ENCODE measurements at places on chromosomes 12 and 14. TPM values are rescaled to one million over a fixed set of nuclear protein-coding genes. Genes with fewer than 3 reads are reported as not detected.

GRCh38 chr12:121741743-121742142 is 29.2 kb downstream of the TMEM120B start:
- no peak for DNase-seq

DNA sequence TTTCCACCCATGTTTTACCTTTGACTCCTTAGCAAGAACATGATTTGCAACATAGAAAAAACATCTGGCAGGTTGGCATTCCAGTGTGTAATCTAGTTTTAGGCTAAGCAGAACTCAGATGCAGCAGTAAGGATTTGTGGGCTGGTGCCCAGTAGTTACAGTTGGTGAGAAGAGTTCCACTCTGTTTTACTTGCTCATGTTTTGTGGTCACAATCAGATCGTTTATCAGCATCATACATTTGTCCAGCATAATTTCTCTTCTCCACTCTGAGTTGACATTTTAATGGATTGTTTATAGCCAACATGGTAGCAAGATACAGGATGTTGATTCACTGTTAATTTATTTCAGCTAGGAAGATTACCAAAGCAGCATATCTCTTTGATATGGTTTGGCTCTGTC is 120.0 kb downstream of the PDE6H start:
- no peak for DNase-seq

DNA sequence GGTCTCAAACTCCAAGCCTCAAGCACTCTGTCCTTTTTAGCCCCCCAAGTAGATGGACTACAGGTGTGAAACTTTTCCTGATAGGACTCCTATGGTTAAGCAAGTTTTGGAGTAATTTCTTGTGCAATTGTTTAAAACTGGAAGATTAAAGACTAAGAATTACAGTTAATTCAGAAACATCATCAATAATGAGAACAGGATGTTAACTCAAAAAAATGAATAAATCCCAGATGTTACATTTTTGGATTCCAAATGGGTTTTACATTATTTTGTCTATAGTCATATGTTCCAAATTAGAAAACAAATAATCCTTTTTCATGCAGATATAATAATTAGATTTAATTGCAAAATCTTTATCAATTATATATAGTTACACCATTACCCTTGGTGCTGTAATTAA is 24.4 kb upstream of the KITLG start:
- DNase-seq = no peak

DNA sequence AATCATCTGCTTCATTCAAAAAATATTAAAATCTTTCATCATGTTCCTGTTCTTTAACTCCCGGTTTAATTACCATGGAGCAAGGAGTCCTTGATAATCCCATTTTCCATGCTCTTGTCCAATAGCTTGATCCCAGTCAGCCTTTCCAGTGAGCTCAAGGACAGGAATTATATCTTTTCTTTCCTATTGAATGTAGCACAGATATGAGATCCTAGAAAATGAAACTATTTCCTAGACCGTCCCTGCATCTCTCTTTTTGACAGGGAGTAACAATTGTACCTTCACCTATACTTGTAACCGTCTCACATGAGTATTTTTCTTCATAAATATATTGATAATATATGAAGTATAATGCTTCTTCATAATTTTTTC is 35.6 kb downstream of the PIK3C2G start:
- no peak for DNase-seq

Gene SLC7A7
- 0.91 TPM for total RNA-seq

GRCh38 chr12:116524964-116525379 is 34.2 kb upstream of the MAP1LC3B2 start:
- DNase-seq = peak; percentile 42

GRCh38 chr14:22190411-22191191 is 398.4 kb downstream of the DAD1 start:
- DNase-seq = no peak

GRCh38 chr12:15020156-15020555 is 47.3 kb downstream of the PDE6H start:
- no peak for DNase-seq

Gene SSTR1
- 2.0 TPM for total RNA-seq

- DNase-seq = no peak
These were observed 2.9 kb downstream of the CDKN1B start for GRCh38 chr12:12720052-12720451.

DNA sequence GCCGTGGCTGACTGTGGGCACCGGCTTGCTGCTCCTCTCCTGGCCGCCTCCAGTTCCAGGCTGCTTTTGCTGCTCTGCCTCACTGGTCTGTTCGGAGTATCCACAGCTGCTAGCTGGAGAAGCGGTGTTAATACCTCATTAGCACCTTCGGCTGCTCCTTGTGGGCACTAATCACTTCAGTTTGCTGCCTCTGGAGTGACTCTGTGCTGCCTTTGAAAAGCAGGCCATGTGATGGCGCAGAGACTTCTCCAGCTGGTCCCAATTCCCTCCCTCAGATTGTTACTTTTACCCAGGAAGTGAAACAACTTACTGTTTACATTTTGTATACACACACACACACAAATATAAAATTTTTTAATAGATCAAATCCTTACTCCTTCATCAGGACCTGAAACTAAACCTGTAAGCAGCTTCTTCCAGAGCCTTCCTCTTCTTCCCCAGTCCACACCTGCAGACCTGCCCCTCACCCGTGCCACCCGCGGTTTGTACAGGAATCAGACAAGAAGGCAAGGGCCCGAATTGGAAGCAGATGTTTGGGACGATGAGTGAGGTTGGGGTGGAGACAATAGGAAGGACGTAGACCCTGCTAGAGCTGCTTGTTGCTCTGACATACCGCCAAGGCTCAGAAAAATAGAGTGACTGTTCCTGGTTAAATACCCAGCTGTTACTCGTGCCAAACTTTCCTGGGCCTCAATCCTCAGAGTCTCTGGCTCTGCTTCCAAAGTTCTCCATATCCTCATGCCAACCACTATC is 41.5 kb upstream of the LTBP2 start:
- no peak for DNase-seq

DNA sequence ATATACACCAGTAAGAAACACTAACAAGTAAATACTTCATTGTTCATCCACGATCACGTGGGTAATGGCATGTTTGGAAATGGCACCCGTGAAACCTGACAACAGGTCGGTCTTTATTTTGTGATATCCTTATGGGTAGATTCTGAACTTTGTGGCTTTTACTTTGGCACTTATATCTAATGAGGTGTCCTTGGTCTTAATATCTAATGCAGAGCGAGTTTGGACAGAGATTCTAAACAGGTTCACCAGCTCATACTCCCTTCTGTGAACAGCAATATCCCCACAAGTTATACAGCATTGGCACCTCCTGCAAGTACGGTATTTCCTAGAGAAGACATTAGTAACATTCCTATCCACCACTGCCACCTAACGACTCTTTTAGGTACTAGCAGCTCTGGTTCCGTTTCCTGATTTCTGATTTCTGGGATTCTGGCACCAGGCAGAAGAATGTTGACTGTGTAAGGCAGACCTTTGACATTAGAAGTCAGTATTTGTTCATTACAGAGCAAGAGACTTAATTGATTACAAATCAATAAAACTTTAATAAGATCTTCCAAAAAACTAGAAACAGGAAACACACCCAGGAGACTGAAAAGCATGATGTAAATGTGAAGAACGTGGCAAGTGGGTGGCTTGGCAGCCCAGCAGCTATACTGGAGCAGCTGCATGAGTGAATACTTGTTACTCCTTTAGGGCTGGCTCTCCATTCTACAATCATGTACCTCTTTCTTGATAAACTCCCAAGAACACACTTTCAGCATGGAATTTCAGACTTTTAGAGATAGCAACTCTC is 2.5 kb downstream of the ANG start:
- DNase-seq = no peak

Gene TPH2
- total RNA-seq = not detected

GRCh38 chr14:100654814-100655740 is 67.9 kb upstream of the BEGAIN start:
- no peak for DNase-seq

GRCh38 chr12:75656648-75657047 is 145.2 kb upstream of the KRR1 start:
- no peak for DNase-seq

GRCh38 chr12:131510431-131510830 is 200.5 kb upstream of the SFSWAP start:
- no peak for DNase-seq

GRCh38 chr12:53505555-53506449 is 1.5 kb downstream of the NPFF start:
- DNase-seq = no peak

DNA sequence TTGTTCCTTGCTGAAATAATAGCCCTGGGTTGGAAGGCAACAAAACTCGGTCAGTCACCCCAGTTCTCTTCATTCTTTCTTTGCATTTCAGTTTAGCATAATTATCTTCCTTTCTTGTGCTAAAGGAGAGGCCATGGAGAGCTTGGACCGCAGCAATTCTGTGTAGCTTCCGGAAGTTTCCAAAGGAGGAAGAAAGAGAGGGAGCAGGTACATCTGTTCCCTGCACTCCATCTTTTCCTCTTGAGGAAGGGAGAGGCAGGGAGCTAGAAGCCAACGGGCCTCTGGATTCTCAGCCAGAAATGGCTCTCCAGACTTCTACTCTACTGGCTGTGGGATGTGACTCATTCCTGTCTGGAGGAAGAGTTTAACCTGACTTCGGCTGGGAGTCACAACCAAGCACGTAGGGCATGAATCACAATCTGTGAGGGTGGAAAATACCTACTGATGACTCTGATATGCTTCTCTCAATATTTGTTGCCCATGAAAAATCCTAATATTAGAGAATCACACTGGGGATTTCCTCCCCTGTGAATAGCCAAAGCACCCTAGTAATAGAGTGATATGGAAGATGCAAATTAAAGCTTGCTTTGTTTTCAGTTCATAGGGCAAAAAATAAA is 17.0 kb downstream of the ANO6 start:
- no peak for DNase-seq

GRCh38 chr12:91902860-91903683 is 242.6 kb downstream of the BTG1 start:
- no peak for DNase-seq

- no peak for DNase-seq
These were observed 1.8 kb downstream of the NOVA1 start for GRCh38 chr14:26595926-26596542.

DNA sequence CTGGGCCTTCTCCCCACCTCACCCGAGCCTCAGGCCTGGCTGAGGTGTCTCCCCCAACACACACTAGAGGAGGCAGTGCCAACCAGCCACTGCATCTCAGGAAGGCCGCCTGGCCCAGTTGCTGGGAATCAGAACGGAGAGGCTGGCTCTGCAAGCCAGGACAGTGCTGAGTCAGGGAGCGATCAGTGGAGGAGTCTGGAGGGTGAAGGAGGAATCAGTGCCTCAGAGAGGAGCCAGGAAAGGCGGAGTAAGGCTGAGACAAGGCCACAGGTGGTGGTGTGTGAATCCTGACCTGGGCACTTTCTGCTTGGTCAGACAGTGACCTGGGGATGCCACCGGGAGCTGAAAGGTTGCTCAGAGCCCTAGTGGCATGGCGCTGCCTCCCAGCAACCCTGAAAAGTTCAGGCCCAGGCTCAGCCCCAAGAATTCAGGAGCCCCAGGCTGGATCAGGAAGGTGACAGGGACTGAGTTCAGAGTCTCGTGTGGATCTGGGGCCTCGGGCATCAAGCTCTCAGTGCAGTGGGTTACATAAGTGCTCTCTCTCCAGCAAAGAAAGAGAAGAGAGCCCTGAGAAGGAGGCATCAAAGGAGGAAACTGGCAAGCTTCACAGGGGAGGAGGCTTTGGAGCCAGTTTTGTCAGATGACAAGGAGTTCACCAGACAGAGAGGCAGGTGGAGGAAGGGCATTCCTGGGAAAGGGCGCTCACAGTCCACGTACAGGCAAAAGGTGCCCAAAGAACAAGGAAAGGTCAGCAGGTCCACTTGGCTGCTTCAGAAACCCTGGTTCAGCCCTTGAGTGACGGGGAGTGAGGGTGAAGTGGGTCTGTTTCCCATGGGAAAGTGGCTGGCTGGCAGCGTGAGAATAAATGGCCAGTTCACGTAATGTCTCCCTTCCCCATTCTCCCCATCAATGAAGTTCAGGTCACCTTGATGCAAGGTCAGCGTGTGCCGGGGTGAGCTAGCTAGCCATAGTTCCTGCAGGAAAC is 87.8 kb downstream of the ZFP36L1 start:
- no peak for DNase-seq

GRCh38 chr12:121428883-121429282 is 29.0 kb downstream of the RNF34 start:
- no peak for DNase-seq

DNA sequence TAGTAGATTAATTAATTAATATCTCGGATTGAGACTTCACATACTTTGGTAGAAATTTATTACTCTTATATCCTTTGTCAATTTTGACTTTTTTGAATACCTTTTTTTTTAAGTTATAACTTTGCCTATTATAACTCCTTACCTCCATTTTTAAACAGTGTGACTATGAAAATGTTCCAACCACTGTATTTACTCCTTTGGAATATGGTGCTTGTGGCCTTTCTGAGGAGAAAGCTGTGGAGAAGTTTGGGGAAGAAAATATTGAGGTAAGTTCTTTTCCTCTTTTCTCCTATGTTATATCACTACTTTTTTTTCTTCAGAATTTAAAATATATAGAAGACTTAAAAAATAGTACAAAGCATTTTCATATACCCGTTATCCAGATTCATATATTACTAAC is 27.8 kb downstream of the EID3 start:
- no peak for DNase-seq

Gene ZNF385A
- 8.6 TPM for total RNA-seq

- no peak for DNase-seq
These were observed 131.1 kb downstream of the ETV6 start for GRCh38 chr12:11780521-11781101.

GRCh38 chr14:99937475-99938244 is 127.6 kb upstream of the EVL start:
- DNase-seq = no peak

DNA sequence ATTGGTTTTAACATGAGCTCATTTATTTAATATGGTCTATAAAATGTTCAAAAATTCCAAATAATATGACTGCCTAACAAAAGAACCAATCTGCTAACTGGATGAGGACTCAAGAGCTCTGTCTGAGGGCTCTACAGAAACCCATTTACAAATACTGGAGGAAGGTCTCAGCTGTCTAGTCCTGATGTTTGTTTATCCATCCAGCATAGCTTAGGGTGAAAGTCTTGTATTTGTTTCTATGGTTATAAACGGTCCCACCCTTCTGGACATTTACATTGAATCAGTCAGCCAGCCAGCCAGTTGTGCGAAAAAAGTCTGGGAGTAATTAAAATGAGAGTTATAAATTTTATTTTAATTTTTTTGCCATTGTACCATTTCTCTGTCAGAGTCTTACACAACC is 220.7 kb downstream of the BMP4 start:
- DNase-seq = no peak

Gene DCN
- total RNA-seq = 3,237 TPM

- DNase-seq = no peak
These were observed 3.2 kb downstream of the PRPH start for GRCh38 chr12:49298160-49298559.

Gene OR6C2
- not detected for total RNA-seq

All from ovary (tissue), 10 donors.